ENCODE measurements at places on chromosomes 3 and 15. TPM values are rescaled to one million over a fixed set of nuclear protein-coding genes. Genes with fewer than 3 reads are reported as not detected.

REC114 gene
- not detected for total RNA-seq

ACAD9 gene
- total RNA-seq, result 40.4 TPM

CIDEC gene
- total RNA-seq, result not detected

RAB5A gene
- 77.2 TPM for total RNA-seq

CLCN2 gene
- 3.4 TPM for total RNA-seq

MED12L gene
- total RNA-seq, result 0.66 TPM

THBS1 gene
- total RNA-seq, result 277 TPM

GOLGA6A gene
- not detected for total RNA-seq

RTP1 gene
- not detected for total RNA-seq

HDAC11 gene
- total RNA-seq, result 11.6 TPM

ZNF662 gene
- 1.7 TPM for total RNA-seq

AP3B2 gene
- total RNA-seq, result 0.40 TPM

COLQ gene
- total RNA-seq, result 0.66 TPM

CP gene
- total RNA-seq, result 63.3 TPM

PAQR9 gene
- total RNA-seq, result 0.25 TPM

ZNF770 gene
- total RNA-seq, result 22.2 TPM

MUC20 gene
- 0.50 TPM for total RNA-seq

SLC22A14 gene
- 0.12 TPM for total RNA-seq

ECE2 gene
- not detected for total RNA-seq

CRYGS gene
- 1.1 TPM for total RNA-seq
